ENCODE measurements at places on chromosomes 2 and 18. TPM values are rescaled to one million over a fixed set of nuclear protein-coding genes. Genes with fewer than 3 reads are reported as not detected.

Gene SNED1
- 48.2 TPM for total RNA-seq

Gene ARHGAP25
- 16.5 TPM for total RNA-seq

Gene LIMS4
- total RNA-seq = 2.0 TPM

Gene REG1A
- not detected for total RNA-seq

Gene DES
- 32.0 TPM for total RNA-seq

Gene MEP1B
- not detected for total RNA-seq

Gene NCL
- total RNA-seq = 280 TPM

Gene TEKT4
- 1.8 TPM for total RNA-seq

Gene CFC1
- total RNA-seq = not detected

Gene QPCT
- 11.5 TPM for total RNA-seq

Gene TANC1
- 40.1 TPM for total RNA-seq

Gene SERPINB7
- total RNA-seq = 0.24 TPM

Gene ASIC4
- not detected for total RNA-seq

Gene SLC14A1
- total RNA-seq = 0.86 TPM

Gene IL1B
- 2.5 TPM for total RNA-seq
